ENCODE measurements at places on chromosomes 6 and 20. TPM values are rescaled to one million over a fixed set of nuclear protein-coding genes. Genes with fewer than 3 reads are reported as not detected.

The EEF1A2 gene
- 140 TPM for total RNA-seq

The RIPOR2 gene
- total RNA-seq, result not detected

The SPATS1 gene
- total RNA-seq, result not detected

The ARG1 gene
- total RNA-seq, result not detected

The PTK6 gene
- total RNA-seq, result 2.5 TPM

The PROKR2 gene
- total RNA-seq, result not detected

The SLC17A1 gene
- not detected for total RNA-seq

The COL10A1 gene
- not detected for total RNA-seq

The BTN2A1 gene
- total RNA-seq, result 20.6 TPM

The DOK5 gene
- total RNA-seq, result not detected

The FOXS1 gene
- 0.41 TPM for total RNA-seq

The PSORS1C1 gene
- 6.1 TPM for total RNA-seq

The OXT gene
- not detected for total RNA-seq

The TFAP2D gene
- not detected for total RNA-seq

The FGD2 gene
- total RNA-seq, result not detected

The MLN gene
- not detected for total RNA-seq

The PACRG gene
- total RNA-seq, result not detected
